ENCODE measurements at places on chromosomes 5 and 9.
A peak's percentile ranks its signal among the peaks of the same experiment; 100 is the strongest.

DNA sequence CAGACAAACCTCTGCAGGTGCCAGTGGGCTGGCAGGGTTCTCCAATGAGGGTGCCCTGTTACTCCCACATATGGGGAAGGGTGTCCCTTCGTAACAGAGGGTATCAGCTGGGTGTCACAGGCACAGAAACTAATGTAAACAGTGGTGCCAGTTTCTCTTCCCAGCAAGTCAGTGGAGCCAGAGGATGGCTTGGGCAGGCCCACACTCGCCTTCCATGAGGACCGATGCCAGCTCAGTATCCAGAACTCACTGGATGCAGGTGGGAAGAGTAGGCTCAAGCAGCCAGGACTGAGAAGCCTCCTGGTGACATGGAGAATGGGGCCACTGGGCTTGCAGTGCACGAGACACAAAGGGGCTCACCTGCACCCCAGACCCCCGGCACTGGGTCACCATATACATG, 30.4 kb downstream of the FSTL4 start:
- no peaks in the 10 kb centered on the region for H3K36me3 ChIP-seq
- H3K27me3 ChIP-seq: peaks cover 3% of the 10 kb centered on the region
- H3K4me1 ChIP-seq: no peaks in the 10 kb centered on the region
- no peak overlapping the region for H3K4me3 ChIP-seq

DNA sequence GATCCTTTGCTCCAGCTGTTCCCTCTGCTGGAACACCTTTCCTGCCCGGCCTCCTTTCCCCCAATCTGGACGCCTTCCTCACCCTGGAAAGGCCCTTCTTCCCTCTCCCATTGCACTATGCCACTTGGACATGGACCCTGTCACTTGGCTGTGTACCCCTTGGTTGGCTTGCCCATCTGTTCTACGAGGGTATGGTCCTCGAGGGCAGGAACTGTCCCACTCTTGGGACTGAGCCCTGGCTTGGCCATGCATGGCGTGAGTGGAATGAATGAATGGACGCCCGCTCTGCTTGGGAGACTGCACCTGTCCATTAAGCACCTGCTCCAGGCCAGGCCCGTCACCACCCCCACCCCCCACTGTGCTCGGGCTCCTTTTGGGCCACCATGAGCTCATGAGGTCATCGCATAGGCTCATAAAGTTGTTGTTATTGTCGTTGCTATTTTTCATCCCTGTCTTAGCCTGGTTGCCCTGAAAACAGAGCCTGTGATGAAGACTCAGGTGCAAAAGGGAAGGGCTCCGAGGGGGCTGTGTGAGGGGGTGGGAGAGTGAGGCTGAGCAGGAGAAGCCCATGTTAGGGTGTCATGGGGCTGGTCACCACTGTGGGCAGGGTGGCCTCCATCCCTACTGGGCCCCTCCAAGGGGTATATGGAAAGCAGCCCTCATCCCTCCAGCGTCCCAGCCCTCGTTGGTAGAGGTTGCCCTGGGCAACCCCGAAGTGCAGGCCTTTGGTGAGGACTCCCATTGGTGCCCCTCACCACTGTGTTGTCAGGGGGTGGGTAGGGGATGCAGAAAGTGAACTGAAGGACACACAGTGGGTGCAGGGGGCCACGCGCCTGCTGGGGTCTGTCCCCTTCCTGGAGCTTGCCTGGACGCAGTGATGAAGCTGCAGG, 57.2 kb upstream of the IER5L start:
- H3K27me3 ChIP-seq: no peaks in the 10 kb centered on the region
- DNase-seq: no peak
- no peaks in the 10 kb centered on the region for H3K36me3 ChIP-seq
- H3K4me1 ChIP-seq: peaks cover 12% of the 10 kb centered on the region
- no peak overlapping the region for H3K4me3 ChIP-seq

DNA sequence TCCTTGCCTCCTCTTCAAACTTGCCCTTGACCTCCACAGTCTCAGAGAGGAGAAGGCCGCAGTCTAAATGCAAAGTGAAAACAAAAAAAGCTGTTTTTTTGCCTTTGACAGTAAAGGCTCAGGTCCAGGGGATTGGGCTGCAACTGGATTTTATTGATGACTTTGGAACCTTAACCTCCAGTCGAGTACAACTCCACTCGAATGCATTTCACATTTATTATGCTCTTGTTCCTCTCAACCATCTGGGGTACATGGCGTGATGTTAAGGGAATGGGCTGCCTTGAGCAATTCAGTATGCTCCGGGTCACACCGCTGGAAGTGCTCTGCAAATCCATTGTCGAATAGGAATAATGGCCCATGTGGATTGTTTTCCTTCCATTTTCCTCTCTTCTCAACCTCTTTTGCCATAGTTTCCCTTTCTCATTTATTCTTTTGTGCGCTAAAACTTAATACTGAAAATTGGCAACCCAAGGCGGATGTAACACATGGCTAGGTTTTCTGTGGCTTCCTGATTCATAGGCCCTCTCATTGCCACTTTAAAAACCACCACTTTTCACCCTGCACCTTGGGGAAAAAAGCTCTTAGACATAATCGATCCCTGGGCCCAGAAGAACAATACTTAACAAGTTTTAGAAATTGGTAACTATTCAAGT, 34.3 kb downstream of the ITK start:
- H3K4me3 ChIP-seq: no peak overlapping the region
- no peaks in the 10 kb centered on the region for H3K4me1 ChIP-seq
- no peaks in the 10 kb centered on the region for H3K36me3 ChIP-seq
- H3K27ac ChIP-seq: no peak overlapping the region
- H3K27me3 ChIP-seq: no peaks in the 10 kb centered on the region

DNA sequence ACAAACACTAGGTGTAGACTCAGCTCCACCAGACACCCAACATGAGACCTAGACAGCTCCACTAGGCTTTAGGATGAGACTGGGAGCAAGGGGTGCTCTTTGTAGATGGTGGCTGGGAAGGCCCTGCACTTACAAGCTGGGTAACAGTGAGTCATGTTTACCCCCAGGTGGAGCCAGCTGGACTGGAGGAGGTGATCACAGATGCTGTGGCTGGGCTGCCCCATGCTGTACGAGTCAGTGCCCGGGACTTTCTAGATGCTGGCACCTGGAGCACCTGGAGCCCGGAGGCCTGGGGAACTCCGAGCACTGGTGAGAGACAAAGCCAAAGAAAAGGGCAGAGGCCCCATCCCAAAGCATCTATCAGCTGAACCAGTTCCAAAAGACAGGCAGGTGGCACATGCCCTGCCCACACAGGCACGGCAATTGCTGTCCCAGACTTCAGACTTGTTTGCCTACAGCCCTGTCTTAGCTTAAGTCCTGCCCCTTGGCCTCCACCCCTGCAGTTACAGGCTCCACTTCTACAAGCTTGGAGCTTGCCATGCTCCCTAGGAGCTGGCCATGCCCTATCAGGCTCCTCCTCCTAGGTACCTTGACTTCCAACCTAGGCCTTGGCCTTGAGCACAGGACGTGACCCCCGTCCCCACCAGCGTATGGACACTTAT, 2.7 kb downstream of the CCL27 start:
- peaks cover 17% of the 10 kb centered on the region for H3K4me1 ChIP-seq
- H3K4me3 ChIP-seq: no peak overlapping the region
- H3K27me3 ChIP-seq: no peaks in the 10 kb centered on the region
- no peak overlapping the region for H3K27ac ChIP-seq
- peaks cover 69% of the 10 kb centered on the region for H3K36me3 ChIP-seq

DNA sequence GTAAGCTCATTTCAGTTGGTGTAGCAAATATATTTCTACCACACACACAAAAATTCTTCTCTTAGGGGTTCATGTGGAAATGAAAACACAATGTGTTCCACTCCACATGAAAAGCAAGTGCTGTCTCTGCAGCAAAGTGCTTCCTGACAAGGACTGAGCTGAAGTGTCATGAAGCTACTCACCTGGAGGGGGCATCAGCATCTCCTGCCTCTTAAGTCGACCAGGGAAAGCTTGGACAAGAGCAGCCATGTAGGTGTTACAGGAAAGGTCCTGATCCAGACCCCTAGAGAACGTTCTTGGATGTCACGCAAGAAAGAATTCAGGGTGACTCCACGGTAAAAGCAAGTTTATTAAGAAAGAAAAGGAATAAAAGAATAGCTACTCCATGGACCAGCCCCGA, 62.8 kb downstream of the SV2C start:
- no peaks in the 10 kb centered on the region for H3K27me3 ChIP-seq
- H3K4me1 ChIP-seq: no peaks in the 10 kb centered on the region
- no peak overlapping the region for H3K27ac ChIP-seq
- no peak overlapping the region for H3K4me3 ChIP-seq
- no peaks in the 10 kb centered on the region for H3K36me3 ChIP-seq

- H3K4me3 ChIP-seq: no peak overlapping the region
- no peaks in the 10 kb centered on the region for H3K27me3 ChIP-seq
- peak; percentile 61 for DNase-seq
- H3K27ac ChIP-seq: no peak overlapping the region
- H3K4me1 ChIP-seq: peaks cover 28% of the 10 kb centered on the region
- H3K36me3 ChIP-seq: no peaks in the 10 kb centered on the region
Observed at GRCh38 chr9:347667-348292, 133.1 kb downstream of the DOCK8 start.

GRCh38 chr5:135553688-135554462, 18.1 kb upstream of the NEUROG1 start:
- no peak for DNase-seq
- H3K4me3 ChIP-seq: no peak overlapping the region
- H3K27me3 ChIP-seq: peaks cover 63% of the 10 kb centered on the region
- no peaks in the 10 kb centered on the region for H3K36me3 ChIP-seq
- no peaks in the 10 kb centered on the region for H3K4me1 ChIP-seq

DNA sequence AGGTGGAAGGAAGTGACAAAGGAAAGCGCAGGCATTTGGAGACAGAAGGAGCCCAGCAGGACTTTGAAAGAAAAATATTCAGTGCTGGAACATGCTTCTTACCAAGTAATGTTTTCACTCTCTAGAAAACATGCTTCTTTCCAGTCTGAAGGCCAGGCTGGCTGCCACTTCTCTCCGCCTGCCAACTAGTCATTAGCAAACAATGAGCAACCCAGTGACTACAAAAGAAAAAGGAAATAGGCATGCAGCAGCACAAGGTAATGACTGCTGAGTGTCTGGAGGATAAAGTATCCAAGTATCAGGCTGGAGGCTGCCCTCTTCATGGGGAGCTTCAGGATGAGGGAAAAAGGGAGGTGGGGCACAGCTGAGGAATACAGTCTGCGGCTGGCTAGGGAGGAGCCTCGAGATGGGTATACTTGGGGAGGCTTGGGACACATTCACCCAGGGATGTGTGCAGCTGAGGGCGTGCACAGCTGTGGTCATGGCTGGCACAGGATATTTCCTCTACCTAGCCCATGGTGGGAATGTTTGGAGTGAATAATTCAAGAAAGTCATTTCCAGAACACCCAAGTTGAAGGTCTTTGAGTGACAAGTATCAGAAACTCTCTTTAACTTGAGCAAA, 161.5 kb upstream of the KIF2A start:
- H3K36me3 ChIP-seq: no peaks in the 10 kb centered on the region
- H3K4me1 ChIP-seq: no peaks in the 10 kb centered on the region
- no peak overlapping the region for H3K4me3 ChIP-seq
- peak; percentile 4 for DNase-seq
- H3K27ac ChIP-seq: no peak overlapping the region

DNA sequence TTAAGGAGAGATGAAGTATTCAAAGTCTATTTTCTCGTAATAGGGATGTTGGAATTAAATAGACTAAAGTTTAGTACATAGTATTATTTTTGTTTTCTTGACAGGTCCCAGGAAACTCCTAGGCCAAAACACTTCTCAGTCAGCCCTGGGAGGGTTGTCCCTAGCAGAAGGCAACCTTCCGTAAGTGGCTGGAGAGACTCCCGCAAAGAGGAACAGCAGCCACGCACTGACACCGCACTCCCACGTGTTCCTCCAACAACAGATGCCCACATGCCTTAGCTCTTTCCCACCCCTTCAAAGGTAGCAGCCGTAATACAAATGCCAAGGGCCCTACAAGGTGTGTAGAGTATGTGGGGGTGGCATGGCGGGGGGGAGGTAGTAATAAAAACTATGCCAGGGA, 28.4 kb downstream of the PCDHGC5 start:
- H3K36me3 ChIP-seq: peaks cover 24% of the 10 kb centered on the region
- no peaks in the 10 kb centered on the region for H3K27me3 ChIP-seq
- H3K27ac ChIP-seq: peak overlapping the region; percentile 97

GRCh38 chr9:36284226-36284625, 26.0 kb upstream of the GNE start:
- H3K4me3 ChIP-seq: no peak overlapping the region
- no peaks in the 10 kb centered on the region for H3K4me1 ChIP-seq
- no peaks in the 10 kb centered on the region for H3K27me3 ChIP-seq
- H3K36me3 ChIP-seq: no peaks in the 10 kb centered on the region

GRCh38 chr5:71996789-71997188, 110.5 kb upstream of the MAP1B start:
- no peak overlapping the region for H3K4me3 ChIP-seq
- H3K27ac ChIP-seq: no peak overlapping the region
- H3K4me1 ChIP-seq: no peaks in the 10 kb centered on the region
- no peaks in the 10 kb centered on the region for H3K36me3 ChIP-seq
- no peak for DNase-seq

DNA sequence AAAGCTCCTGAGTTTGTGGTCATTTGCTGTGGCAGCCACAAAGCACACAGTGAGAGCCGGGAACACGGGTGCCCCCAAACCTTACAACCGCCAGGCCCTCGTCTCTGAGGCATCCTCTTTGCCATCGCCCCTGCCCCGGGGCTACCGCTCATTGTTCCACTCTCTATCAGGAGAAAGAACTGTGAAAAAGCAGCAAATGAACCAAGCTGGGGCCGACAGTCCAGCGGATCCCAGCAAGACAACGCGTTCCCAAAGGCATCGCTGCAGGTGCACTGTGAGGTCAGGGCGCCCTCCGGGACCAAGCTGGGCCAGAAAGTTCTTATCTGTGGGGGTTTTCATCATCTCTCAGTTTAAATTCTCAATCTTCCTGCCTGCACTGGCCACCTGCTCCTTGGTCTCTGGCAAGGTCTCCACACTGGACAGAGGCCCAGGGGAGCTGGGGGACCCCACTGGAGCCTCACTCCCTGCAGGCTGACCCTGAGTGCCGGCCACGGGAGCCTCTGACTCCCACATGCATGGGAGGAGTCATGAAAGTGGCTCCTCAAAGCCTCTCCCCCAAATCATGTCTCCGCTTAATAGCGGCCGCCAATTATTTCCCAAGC, 32.1 kb downstream of the VAV2 start:
- DNase-seq: no peak
- H3K36me3 ChIP-seq: no peaks in the 10 kb centered on the region
- H3K4me1 ChIP-seq: peaks cover 61% of the 10 kb centered on the region
- no peaks in the 10 kb centered on the region for H3K27me3 ChIP-seq
- no peak overlapping the region for H3K27ac ChIP-seq
- H3K4me3 ChIP-seq: no peak overlapping the region

DNA sequence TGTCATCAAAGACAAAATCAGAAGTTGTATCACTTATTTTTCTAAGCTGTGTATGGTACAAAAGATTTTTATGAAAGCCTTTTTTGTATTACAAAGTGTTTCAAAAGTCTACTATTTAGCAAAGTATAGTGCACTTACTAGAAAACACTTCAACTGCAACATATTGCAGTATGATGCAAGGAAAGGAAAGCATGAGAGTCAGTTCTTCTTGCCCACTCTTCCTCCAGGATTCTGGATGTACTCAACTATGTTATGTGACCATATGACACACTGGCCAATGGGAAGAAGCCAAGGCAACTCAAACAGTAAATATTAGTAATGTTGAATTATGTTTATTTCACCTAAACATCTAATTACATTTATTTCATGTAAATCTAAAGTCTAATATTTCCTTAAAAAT, 49.5 kb upstream of the TYRP1 start:
- H3K4me3 ChIP-seq: no peak overlapping the region
- no peak for DNase-seq
- no peaks in the 10 kb centered on the region for H3K4me1 ChIP-seq
- no peaks in the 10 kb centered on the region for H3K36me3 ChIP-seq
- H3K27me3 ChIP-seq: no peaks in the 10 kb centered on the region
- no peak overlapping the region for H3K27ac ChIP-seq

GRCh38 chr9:112809351-112809848, 58.8 kb downstream of the SNX30 start:
- no peaks in the 10 kb centered on the region for H3K27me3 ChIP-seq
- H3K4me3 ChIP-seq: no peak overlapping the region
- H3K27ac ChIP-seq: no peak overlapping the region
- H3K36me3 ChIP-seq: no peaks in the 10 kb centered on the region
- peaks cover 14% of the 10 kb centered on the region for H3K4me1 ChIP-seq
- DNase-seq: no peak
